ENCODE measurements at places on chromosomes 3 and 15. TPM values are rescaled to one million over a fixed set of nuclear protein-coding genes. Genes with fewer than 3 reads are reported as not detected.

PLA2G4E gene
- not detected for total RNA-seq

CPN2 gene
- not detected for total RNA-seq

CCDC191 gene
- 3.2 TPM for total RNA-seq

ISLR gene
- not detected for total RNA-seq

LEKR1 gene
- 0.54 TPM for total RNA-seq

GCSAM gene
- total RNA-seq: 9.3 TPM

MUC20 gene
- total RNA-seq: 1.2 TPM

ZBTB38 gene
- 20.0 TPM for total RNA-seq

ZNF620 gene
- 5.5 TPM for total RNA-seq

C3orf52 gene
- total RNA-seq: 9.2 TPM

ZNF717 gene
- 13.4 TPM for total RNA-seq

CAMKV gene
- not detected for total RNA-seq

TMEM39A gene
- total RNA-seq: 24.6 TPM

TAGLN3 gene
- total RNA-seq: 0.47 TPM

C3orf22 gene
- total RNA-seq: not detected

IL17RC gene
- total RNA-seq: 0.52 TPM

HIGD2B gene
- not detected for total RNA-seq

All from activated CD4-positive, alpha-beta T cell treated with anti-CD3 and anti-CD28 coated beads, Interleukin-2, amount 10 ng/mL, durations not matched to agents 7 days and 5 days (primary cell).